ENCODE measurements at places on chromosomes 5 and 9. TPM values are rescaled to one million over a fixed set of nuclear protein-coding genes. Genes with fewer than 3 reads are reported as not detected.

DNA sequence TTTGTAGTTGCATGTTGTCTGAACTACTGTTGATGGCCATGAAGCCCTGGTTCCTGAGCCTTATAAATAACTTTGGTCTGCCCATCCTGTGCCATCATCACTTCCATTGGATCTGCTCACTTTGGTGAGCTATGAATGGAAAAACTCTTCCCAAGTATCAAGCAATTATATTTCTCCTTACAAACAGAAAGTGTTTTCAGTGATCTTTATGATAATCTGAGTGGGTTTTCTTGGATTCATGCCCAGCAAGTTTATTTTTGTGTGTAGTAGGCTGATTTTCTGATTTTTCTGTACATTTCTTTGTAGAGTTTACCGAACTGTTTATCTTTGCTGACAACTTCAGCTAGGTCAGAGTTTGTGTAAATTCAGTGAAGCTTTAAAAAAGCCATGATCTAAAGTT, 31.0 kb downstream of the CAMK4 start:
- DNase-seq: no peak

Gene TLN1
- 243 TPM for total RNA-seq

GRCh38 chr9:16624744-16625117, 245.7 kb downstream of the BNC2 start:
- no peak for DNase-seq

DNA sequence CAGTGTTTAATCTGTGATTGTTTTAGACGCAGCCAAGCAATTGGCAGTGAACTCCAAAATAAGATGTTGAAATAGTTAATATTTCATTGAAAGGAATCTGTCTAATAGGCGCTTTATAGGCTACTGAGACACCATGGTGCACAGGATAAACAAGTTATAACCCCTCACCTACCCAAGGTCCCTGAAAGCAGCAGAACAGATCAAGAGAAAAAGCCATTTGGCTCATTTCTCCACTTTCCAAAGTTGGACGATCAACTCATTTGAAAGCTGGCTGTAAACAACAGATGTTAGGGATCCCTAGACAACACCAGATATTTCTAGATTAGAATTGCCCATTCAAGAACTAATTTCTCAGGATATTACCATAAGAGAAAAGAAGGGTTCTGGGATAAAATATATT, 4.9 kb downstream of the PUM3 start:
- DNase-seq: no peak

DNA sequence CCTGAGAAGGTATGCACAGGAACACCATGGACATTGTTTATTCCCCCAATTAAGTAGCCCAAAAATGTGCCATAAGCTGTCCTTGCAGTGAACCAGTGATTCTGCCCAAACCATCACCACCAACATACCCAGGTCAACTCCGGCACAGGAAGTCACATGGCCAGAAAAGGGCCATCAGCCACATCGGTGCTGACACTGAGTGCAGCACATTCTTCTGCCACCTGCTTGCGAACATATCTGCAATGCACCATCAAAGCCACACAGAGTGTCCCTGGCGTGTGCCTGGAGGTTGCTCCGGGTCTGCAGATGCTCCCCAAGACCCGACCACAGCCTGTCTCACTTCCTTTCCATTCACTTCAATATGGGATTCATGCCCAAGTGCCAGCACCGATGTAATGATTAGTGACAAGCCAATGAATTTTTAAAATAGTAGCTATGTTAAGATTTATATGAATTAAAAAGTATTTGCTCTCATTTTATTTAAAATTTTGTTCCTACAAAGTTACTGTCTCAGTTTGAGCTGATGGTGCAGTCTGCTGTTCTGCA, 37.6 kb downstream of the SYK start:
- DNase-seq: no peak

- no peak for DNase-seq
These were observed 48.5 kb downstream of the MAMDC2 start for GRCh38 chr9:70092190-70092589.

DNA sequence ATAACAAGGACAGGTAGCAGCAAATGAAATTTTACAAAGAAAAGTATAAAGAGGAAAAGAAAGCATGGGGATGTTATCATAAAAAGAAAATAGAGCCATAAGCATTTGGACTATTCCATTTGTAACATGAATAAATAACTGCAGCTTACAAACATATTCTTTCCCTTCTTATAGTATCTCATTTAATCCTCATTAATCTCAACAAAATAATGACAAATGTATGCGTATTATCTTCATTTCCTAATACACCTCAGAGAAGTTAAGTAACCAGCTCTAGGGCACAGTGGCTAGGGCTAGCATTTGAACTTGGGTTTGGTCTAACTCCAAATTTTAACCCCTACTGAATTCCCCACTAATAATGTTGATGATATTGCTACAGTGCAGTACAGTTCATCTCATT, 175.5 kb upstream of the POU5F2 start:
- no peak for DNase-seq

Gene PCDH12
- 2.2 TPM for total RNA-seq

DNA sequence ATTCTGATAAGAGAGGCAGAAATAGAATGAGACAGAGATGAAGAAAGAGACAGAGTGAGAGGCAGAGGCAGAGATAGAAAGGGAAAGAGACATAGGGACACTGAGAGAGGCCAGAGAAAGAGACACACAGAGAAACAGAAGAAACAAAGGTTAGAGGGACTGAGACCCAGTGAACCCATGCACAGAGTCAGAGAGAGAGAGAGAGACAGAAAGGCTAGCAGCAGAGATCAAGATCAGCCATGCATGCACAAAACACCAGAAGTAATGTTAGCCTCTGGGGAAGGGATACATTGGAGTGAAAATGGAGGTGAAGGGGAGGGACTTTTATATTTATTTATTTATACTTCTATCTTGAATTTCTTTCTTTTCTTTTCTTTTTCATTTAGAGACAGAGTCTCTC, 14.1 kb upstream of the SPARC start:
- DNase-seq: no peak

Gene PCAT7
- not detected for total RNA-seq

DNA sequence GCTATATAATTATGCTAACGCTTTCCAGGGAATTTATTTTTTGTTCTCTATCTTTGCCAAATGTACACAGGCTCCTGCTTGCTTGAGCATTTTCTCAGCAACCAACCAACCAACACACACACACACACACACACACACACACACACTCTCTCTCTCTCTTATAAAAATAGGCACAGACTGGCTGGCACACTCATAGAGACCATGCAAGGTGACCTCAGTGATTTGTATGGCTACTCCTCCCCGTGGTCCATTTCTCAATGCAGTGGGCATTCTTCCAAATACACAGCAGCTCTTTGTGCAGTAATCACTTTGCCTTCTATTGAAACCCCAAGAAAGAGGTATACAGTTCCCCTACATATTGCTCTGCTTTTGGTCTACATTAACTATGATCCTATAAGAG, 416.0 kb downstream of the MAN2A1 start:
- no peak for DNase-seq

DNA sequence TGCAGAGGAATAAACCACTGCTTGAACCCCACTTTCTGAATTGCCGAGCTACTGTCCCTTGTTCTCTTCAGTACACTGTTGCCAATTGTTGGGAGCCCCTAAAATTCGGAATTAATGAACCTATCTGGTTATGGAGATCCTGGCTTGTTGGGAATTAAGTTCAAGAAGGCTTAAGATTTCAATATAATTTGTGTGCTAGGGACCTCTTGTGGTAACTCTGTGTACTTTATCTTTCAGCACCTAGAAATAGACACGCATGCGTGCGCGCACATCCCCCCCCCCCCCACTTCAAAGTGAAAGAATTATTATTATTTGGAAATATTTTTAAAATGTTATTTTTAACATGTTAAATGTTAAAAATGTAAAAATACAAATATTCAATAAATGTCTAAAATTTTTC, 53.3 kb upstream of the FAM169A start:
- DNase-seq: peak; percentile 58
